ENCODE measurements at places on chromosomes 5 and 9. TPM values are rescaled to one million over a fixed set of nuclear protein-coding genes. Genes with fewer than 3 reads are reported as not detected.
A peak's percentile ranks its signal among the peaks of the same experiment; 100 is the strongest.

- no peak for DNase-seq
Measured at GRCh38 chr9:76557674-76558225, 98.8 kb downstream of the GCNT1 start.

- DNase-seq: peak; percentile 95
Measured at GRCh38 chr9:133135146-133135745, 14.2 kb upstream of the RALGDS start.

- no peak for DNase-seq
Measured at GRCh38 chr9:561427-561826, 280.1 kb upstream of the DMRT1 start.

DNA sequence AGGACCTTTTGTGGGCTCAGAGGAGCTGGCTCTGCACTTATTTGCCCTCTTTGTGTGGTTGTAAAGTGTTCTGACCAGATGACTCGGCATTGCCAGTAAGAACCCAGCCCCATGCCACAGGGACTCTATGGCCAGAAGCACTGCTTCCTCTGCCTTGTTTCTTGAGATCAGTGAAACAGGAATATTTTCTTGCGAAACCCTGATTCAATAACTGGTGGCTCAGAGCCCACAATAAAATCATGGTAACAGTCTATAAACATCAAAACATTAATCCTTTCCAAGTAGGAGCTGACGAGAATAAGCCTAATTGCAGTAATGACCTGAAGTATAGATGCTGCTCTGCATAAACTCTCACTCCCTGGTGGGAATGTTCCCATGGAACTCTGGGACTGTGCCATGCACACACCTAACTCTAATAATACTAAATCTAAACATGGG, 344.3 kb downstream of the ZNF608 start:
- DNase-seq: no peak

The PRDM9 gene
- total RNA-seq: not detected

The SOX30 gene
- not detected for total RNA-seq

GRCh38 chr9:27665136-27665535, 91.9 kb upstream of the C9orf72 start:
- DNase-seq: no peak

- DNase-seq: no peak
Measured at GRCh38 chr5:150024346-150024984, 23.9 kb downstream of the HMGXB3 start.

The PPP2CA gene
- total RNA-seq: 123 TPM

DNA sequence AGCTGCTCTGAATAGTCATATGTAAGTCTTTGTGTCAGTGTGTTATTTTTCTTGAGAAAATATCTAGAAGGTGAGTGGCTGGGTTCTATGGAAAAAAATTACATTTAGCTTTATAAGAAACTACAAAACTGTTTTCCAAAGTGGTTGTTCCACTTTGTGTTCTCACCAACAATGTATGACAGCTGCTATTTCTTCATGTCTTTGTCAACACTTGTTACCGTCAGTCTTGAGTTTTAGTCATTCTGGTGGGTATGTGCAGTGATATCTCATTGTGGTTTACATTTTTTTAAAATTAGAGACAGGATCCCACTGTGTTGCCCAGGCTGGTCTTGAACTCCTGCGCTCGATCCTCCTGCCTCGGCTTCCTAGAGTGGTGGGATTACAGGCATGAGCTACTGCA, 246.4 kb downstream of the PJA2 start:
- no peak for DNase-seq

DNA sequence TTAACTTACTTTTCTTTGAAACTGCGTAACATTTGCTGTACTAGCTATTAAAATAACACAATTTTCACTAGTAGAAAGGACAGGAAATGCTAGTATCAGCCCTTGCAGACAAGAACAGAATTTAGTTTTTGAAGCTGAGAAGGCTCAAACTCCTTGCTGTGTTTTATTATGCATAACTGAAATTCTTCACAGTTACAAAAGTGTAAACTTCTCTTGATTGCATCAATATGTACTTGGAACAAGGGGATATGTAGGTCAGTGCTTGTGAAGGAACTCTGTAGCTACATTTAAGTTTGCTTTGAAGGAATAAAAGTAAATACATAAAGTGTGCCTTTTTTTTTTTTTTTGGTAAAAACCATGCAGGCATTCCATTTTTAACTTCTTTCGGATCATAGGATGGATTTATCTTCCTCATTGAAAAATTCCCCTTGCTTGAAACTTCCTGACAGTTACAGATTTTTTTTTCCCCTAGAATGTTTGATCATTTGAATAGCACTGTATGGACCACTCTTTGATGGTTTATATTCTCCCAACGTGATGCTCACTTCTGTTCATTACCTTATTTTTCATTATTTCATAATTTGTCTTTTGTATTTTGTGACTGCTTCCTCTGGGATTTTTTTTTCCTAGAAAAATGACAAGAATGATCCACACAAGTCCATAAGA, 94.9 kb upstream of the DAB2 start:
- DNase-seq: no peak
